Stimulated activated CD4-positive, alpha-beta T cell treated with anti-CD3 and anti-CD28 coated beads, TNF-alpha, amount 100 ng/mL, for 48 hours (primary cell): ENCODE measurements at places on chromosomes 1 and 21.

- no peak for DNase-seq
Observed at GRCh38 chr21:17901458-17902079, 82.4 kb upstream of the C21orf91 start.

DNA sequence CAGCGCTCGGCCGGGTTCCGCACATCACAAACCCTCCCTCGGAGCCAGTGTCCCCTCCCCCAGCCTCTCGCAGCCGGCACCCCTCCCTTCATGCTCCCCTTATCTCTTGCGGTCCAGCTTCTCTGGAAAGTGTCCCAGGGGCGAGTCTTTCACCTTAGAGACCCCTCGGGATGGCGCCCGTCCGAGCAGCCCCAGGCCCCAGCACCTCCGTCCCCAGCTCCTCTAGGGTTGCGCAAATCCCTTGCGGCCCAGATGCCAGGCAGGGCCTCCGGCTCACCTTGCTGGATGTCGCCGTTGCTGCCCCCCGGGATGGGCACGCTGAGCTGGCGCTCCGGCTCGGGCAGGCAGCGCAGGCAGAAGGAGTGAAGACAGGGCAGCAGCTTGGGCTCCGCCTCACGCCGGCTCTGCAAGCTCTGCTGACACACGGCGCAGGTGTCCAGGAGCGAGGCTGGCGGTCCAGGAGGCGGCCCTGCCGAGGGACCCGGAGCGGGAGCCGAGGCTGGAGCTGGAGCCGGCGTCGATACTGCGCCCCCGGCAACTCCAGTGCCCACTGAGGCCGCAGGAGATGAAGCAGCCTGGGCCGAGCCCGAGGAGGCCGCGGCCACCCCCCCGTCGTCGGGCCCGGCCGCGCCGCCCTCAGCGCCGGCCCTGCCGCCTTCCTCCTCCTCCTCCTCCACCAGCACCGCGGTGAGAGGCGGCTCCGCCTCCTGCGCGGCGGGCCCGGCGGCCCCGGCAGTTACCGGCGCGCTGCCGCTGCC, 550 bp downstream of the TRIM33 start:
- DNase-seq: peak; percentile 26

GRCh38 chr1:18108299-18109057, 880 bp downstream of the IGSF21 start:
- DNase-seq: no peak

GRCh38 chr1:221845650-221846371, 103.9 kb upstream of the DUSP10 start:
- no peak for DNase-seq

GRCh38 chr1:221392453-221392852, 349.4 kb downstream of the DUSP10 start:
- no peak for DNase-seq
